ENCODE measurements at places on chromosomes 3 and 15.

- DNase-seq, result peak; percentile 96
These were observed 113.7 kb upstream of the RPL32 start for GRCh38 chr3:12954891-12955650.

DNA sequence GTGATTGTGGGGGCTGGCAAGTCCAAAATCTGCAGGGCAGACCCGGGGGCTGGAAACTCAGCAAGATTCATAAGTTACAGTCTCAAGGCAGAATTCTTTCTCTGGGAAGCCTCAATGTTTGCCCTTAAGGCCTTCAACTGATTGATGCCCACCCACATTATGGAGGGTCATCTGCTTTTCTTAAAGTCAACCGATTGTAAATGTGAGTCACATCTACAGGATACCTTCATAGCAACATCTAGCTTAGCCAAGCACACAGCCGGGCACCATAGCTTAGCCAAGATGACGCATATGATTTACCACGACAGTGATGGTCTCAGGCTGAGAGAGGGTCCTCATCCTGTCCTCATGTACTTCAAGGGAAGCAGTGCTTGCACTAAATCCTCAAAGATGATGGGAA is 43.5 kb downstream of the IDH2 start:
- DNase-seq, result no peak

DNA sequence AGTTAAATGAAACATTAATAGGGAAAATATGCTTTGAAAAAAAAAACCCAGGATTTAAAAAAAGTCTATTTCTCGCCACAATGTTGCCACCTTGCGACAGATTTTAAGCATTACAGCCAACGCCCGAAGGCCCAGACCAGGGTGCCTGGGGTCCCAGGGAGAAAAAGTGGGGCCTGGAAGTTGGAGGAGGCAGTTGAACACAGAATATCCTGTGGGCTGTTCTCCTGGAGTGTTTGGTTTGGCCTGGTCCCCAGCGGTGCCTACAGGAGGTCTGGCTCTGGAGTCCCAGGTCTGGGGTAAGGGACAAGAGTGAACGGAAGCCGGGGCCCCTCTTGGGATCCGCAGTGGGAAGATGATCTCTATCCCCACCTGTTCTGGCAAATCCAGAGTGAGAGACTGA is 3.4 kb downstream of the RNU6-1 start:
- no peak for DNase-seq

GRCh38 chr3:6528951-6529350 is 332.0 kb upstream of the GRM7 start:
- no peak for DNase-seq

GRCh38 chr3:118806423-118806822 is 228.2 kb downstream of the IGSF11 start:
- DNase-seq, result no peak

DNA sequence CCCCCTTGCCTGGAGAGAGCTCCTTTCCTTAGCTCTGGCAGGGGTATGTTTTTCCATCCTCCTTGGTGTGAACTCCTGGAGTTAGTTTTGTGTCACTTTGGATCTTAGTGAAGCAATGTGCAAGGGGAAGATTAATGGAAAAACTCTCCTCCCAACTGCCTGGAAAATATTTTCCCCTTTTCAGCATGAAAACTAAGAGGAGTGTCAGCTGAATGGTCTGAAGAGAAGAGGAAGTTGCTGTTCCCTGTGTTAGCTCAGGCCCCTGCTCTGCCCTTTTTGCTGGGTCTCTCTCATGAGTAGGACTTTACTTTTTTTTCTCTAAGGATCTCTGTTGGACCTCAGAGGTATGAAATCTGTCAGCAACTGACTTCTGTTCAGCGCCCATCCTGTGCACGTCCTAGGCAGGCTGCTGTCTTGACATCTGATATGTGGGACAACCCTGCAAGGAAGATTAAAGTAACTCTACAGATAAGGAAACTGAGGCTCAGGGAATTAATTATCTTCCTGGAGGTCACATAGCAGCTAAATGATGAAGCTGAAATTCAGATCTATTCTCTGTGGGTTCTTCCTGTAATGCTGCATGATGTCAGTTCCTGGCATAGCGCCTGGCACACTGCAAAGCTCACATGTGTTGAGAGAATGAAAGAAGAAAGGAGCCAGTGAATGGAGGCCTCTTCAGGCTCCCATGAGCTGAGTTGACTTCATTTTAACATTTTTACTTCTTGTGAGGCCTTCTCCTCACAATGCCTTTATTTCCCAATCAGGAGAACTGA is 109.7 kb upstream of the GALNT15 start:
- peak; percentile 96 for DNase-seq

GRCh38 chr3:109563149-109563548 is 225.8 kb upstream of the DPPA4 start:
- DNase-seq, result no peak

GRCh38 chr15:77695961-77696582 is 63.4 kb upstream of the LINGO1 start:
- DNase-seq, result no peak

GRCh38 chr3:179482857-179483256 is 31.6 kb upstream of the GNB4 start:
- no peak for DNase-seq

DNA sequence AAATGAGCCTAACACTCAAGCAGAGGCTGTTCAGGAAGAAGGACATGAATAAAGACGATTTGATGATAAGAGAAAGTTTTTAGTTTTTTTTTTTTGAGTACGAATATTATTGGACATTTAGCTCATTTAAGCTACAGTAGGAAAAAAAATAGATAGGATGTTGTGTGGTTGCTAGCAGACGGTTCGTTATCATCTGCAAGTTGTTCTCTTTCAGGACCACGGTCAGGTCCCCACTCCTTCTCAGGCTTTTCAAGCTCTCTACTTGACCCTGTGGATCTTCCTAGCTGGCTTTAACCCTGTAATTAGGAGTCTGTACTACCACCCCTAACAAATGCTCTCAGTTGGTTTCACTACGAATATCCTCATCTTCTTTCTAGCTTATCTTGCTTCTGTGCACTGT is 1.1 kb downstream of the KCNH8 start:
- no peak for DNase-seq

DNA sequence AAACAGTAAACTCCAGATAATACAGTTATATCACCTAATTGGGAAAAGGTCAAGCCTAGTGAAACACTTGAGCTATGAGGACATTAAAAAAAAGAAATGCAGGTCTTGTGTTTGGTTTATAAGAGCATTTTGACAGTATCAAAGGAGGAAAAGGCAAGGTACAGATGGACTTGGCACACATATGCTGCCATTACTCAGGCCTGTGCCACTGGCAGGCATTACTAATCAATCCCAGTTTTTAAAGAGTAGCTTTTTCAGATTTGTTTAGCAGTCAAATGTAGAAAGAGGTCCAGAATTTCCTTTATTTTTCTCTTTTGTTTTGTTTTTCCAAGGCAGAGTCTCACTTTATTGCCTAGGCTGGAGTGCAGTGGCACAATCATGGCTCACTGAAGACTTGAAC is 38.9 kb downstream of the MDFIC2 start:
- no peak for DNase-seq

DNA sequence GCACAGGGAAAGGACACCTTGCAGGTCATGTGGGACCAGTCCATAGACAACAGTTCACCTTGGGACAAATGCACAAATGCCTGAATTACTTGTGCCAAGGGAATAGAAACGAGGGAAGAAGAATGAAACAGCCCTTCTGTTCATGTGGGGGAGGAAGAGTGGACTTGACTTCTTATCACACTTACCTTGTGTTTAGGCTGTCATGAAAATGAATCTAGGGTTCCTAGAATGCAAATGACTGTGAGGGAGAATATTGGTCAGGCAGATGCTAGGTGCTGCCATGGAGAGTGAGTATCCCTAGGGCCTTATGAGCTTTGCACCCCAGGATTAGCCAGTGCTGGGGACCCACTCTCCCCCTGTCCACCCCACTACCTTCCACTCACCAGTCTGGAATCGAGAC is 11.0 kb upstream of the PRKAR2A start:
- no peak for DNase-seq

DNA sequence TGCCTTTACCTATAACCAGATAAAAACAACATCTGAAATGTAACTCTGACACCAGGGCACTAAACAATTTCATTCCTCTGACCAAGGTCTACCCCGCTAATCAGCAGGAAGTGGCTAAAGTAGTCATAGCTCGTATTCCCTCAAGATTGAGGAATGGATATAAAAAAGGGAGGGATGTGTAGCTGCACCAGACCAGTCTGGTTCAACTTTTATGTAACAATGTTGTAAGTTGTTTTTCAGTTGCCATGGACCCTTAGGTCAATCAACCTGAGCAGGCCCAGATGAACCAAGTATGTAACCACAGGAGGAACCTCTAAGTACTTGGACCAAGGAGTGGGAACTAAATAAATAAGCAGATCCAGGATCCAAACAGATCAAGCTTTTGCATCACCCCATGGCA is 28.4 kb upstream of the IFT57 start:
- no peak for DNase-seq

GRCh38 chr3:139120086-139121056 is 75.7 kb upstream of the PRR23C start:
- no peak for DNase-seq

DNA sequence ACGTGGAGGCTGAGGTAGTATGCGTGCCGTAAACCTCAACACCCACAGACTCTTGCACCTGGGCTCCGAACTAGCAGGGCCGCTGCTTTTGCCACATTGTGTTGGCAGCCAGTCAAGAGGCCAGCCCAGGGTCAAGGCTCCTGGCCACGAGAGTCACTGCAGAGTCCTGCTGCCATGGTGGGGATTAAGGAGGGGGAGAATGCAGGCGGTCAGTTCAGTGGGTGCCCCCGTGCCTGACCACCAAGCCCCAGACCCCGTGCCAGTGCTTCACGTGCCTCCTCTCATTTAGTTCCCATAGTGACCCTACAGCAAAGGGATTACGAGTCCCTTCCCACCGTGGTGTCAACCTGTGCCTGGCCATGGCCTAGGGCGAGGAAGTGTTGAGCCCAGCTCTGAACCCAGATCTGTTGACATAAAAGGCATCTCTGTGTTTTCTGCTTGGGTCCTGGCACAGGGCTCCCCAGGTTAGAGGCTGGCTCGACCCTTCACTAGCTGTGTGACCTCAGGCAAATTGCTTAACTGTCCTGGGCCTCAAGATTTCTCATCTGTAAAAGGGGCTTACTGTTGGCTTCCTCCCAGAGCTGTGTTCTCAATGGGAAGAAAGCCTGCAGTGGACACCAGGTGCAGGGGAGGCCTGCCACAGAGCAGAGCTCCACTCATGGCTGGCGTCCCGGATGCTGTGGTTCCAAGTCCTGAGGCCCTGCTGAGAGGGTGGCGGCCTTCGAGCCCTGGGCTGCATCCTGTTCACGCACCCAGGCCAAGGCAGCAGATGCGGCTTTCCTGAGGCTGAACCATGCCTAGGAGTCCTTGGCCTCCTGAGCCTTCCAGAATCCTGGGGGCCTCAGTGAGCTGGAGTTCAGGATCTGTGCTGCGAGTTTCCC is 32.8 kb downstream of the FBLN2 start:
- no peak for DNase-seq

GRCh38 chr3:40169983-40170382 is 139.5 kb upstream of the EIF1B start:
- no peak for DNase-seq

- DNase-seq, result no peak
These were observed 396.4 kb upstream of the TPRG1 start for GRCh38 chr3:188775412-188775811.

DNA sequence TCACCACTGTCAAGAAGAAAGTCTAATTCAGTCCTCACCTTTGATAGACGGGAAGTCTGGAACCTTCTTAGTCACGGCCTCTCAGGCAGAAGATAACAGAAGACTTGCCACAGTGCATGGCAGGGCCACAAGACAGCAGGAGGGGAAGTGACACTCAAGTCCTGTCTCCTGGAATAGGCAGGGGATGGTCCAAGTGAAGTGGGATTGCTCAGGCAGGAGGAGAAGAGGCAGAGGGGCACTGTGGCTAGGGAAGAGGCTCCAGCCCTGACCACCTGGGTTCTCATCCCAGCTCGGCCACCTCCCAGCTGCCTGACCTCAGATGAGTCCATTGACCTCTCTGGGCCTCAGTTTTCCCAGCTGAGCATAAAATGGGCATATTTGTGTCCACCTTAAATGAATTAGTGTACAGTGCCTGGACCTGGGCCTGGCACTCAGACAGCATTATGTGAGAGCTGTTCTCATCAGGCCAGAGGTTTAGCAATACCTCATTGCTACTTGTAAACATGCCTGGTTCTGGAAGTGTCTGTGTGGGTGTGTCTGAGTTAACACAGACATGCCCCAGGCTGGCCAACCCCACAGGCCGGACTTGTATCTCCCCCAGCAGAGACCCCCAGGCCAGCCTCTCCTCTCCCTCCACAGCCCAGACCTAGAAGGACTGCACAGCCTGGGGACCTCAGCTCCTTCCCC is 11.5 kb upstream of the PCSK6 start:
- no peak for DNase-seq

DNA sequence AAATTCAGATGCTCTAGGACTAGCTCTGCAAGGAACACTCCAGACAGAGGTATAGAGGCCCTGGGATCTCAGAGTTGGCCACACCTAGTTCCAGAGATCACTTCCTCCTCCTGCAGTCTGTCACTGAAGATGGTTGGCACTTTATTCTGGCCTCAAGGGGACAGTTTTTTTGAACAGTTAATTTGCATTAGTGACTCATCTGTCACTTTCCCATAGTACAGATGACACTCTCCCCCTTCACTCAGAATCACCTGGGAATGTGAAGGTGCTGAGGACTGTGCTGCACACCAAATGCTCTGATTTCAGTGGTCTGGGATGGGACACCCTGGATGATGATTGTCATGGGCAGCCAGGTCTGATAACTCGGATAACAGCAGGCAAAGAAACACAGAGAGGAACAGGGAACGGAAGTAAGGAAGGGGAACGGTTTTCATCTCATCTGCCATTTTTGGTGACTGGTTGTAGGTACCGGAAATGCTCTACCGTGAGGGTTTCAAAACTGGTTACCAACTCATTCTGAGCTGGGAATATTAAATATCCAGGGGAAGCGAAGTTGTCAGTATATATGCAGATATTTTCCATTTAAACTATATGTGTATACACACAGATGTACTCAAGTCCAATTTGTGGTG is 232.5 kb upstream of the ST8SIA2 start:
- DNase-seq, result no peak

DNA sequence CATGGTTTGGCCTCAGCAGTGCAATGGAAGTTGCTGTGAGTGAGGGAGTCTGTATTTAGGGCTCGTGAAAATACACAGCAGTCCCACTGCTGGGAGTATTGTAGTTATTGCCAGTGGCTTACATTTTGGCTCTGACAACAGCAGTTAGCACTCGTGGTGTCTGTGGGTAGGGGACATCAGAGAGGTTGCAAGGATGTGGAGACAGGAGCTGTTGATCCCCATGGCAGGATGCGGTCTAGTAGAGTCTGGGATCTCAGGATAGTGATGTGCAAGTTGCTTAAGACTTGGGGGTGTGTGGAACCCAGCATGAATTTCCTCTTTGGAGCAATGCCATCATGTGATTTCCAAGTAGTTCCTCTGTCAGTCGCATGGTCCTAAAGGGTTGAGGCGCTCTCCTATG is 59.9 kb downstream of the GALK2 start:
- no peak for DNase-seq

- no peak for DNase-seq
These were observed 178.6 kb upstream of the TPRG1 start for GRCh38 chr3:188993181-188993580.

- DNase-seq, result no peak
These were observed 11.4 kb downstream of the ENTPD3 start for GRCh38 chr3:40398346-40398745.

GRCh38 chr3:51568036-51568435 is 29.5 kb downstream of the RAD54L2 start:
- no peak for DNase-seq

GRCh38 chr3:43769097-43769884 is 78.6 kb downstream of the ABHD5 start:
- DNase-seq, result peak; percentile 97

- DNase-seq, result no peak
These were observed 30.8 kb downstream of the ST3GAL6 start for GRCh38 chr3:98793971-98794370.

GRCh38 chr3:18946524-18946923 is 201.8 kb upstream of the KCNH8 start:
- no peak for DNase-seq
